ENCODE measurements at places on chromosomes 3 and 15.

DNA sequence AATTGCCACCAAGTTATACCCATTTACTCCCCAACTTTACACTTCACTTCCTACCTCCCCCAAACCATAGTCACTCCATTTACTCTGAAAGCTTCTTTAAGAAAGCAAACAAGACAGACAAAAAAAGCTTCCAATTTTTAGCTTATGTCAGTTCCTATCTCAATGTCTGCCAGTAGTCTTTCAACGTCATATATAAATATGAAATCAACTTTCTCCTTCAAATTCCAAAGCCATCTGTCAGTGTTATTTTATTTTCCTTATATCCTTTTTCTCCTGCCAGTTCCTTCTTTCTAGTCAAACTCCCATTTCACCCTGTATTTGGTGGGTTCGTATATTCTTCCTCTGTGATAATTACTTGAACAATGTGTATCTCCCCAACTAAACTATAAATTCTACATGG lies 85.8 kb upstream of the CMC1 start:
- no peak for DNase-seq

DNA sequence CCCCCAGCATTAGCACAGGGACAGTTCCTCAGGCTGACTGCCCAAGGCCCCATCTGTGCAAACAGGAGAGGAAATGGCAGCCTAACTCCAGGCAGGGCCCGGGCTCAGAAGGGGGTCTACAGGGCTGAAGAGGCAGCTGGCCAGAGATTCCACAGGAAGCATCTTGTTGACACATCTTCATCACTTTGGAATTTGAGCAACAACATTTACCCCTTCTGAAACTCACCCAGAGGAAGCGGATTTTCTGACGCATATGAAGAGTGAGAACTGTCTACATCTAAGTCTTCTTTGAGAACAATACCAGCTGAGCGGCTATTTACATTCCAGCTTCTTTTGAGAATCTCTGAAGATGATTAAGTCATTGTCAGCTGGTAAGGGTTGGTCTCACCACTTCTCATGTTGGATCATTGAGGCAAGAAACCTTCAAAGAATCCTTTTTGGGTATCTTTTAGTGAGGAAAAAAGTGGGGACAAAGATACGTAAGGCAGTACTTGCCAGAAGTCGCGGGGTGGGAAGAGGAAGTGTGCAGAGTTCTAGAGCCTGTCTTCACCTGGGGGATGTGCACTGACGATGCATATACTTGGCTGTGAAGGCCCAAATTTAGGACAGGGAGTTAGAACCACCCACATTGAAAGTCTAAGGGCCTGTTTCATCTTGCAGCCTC lies 25.4 kb upstream of the SRP14 start:
- no peak for DNase-seq

- no peak for DNase-seq
Observed at GRCh38 chr3:74288761-74289160, 325.7 kb downstream of the CNTN3 start.

DNA sequence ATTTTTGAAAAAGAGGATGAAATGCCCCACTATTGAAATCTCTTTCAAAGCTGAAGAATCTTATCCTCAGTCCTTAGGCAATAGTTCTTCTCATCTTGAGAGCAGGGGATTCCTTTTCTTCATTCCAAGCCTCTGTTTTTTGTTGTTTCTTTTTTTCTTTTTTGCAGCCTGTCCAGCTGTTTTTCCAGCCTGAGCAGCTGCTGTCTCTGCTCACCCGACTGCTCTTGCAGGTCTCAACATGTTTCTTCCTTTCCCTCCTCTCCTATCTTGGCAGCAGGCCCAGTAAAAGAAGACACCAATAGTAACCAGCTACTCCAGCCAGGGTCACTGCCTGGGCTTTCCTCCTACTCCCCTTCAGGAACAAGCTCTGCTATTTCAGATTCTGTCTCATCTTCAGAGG lies 23.8 kb downstream of the MEX3B start:
- no peak for DNase-seq

DNA sequence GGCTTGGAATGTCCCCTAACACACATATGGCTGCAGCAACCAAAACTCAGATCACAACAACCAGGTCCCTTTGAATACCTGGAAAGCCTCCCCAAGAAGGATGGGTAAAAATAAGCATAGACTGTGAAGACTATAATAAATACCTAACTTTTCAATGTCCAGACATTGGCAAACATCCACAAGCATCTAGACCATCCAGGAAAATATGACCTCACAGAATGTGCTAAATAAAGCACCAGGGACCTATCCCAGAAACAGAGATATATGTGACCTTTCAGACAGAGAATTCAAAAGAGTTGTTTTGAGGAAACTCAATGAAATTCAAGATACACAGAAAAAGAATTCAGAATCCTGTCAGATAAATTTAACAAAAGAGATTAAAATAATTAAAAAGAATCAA lies 109.2 kb downstream of the NEDD4 start:
- DNase-seq = no peak

GRCh38 chr3:41688595-41689380 lies 273.1 kb downstream of the ULK4 start:
- no peak for DNase-seq

DNA sequence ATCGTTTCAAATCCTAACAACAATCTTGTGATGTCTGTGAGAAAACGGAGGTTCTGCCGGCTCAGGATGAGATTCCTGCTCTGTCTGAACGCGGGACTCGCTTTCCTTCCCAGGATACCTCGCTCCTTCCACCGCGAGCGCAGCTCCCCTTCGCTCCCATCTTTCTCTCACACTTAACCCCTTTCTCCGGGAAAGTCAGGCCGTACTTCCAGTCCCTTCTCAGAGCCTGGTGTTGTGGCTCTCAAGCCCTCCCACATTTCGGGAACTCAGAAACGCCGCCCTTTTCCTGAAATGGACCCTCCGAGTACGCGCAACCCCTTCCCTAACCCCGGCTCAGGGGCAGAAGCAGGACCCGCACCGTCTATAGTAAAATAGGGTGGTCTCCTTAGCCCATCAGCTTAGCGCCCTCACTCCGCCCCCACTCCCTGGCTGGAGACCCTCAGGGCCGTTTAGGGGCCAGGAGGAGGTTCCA lies 378 bp upstream of the FEM1B start:
- peak; percentile 61 for DNase-seq

- DNase-seq = no peak
Observed at GRCh38 chr3:43034911-43035310, 55.8 kb downstream of the GASK1A start.

DNA sequence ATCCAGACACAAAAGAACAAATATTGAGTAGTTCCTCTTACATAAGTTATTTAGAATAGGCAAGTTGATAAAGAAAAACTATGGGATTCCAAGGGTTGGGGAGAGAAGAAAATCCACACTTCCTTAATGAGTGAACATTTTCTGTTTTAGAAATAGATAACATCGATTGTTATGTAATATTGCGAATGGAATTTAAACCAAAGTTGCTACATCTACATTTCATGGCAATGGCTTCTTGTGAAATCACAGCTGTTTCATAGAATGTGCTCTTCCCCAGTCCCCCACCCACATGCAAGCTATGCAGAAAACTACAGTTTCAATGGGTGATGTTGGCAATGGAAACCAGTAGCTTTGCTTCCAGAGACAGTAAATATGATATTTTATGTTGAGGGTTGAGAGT lies 1639.5 kb downstream of the SI start:
- DNase-seq = no peak

DNA sequence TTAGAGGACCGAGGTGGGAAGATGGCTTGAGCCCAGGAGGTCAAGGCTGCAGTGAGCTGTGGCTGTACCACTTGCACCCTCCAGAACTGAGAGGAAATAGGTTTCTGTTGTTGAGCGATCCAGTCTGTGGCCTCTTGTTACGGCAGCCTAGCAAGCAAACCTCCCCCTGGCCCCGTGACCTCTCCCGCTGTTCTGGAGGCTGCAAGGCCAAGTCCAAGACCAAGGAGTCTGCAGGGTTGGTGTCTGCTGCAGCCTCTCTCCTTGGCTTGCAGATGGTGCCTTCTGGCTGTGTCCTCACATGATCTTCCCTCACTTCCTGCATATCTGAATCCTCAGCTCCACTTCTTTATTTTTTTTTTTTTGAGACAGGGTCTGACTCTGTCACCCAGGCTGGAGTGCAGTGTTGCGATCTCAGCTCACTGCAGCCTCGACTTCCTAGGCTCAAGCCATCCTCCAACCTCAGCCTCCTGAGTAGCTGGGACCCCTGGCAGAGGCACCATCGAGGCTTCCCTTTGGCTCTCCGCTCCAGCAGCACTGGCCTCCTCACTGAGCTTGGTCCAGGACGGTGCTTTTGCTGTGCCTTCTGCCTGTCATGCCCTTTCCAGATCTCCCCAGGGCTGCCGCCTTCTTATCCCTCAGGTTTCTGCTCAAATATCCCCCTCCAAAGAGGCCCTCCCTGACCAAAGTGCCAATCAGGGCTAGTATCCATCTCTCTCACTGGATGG lies 18.0 kb upstream of the PLXND1 start:
- peak; percentile 91 for DNase-seq

DNA sequence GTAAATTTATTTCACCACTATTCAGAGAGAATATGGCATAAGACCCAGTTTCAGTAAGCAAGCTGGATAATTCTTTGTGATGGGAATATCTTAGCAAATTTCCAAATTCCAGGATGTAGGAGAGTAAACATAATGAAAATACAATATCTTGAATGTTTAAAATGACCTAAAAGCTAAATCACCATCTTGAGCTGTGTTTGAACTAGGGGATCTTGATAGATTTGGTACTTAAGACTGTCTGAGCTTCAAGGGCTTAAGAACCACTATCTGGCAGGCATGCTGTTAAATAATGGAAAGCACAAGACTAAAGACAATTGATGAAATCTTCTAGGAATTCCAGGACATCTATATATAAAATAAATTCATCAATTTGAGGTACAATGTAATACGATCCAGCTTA lies 217.7 kb downstream of the ATP8B4 start:
- no peak for DNase-seq

DNA sequence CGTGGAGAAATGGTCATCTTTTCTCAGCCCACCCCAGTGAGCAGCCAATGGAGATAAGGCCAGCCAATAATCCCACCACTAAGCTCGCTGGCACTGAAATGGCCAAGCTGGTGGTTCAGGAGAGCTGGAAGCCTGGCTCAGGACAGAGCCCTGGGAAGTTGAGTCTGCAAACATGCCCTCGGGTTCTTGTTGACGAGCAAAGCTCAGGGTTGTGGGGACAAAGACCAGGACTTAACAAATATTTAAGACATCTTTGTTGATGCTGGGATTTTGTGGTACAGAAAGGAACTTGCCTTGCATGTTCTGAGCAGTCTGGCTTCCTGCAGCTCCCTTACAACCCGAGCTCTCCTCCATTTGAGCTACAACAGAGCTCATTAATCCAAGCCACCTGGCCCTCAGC lies 4.4 kb downstream of the FAH start:
- no peak for DNase-seq

- DNase-seq = no peak
Observed at GRCh38 chr15:57769266-57769665, 62.8 kb downstream of the POLR2M start.

DNA sequence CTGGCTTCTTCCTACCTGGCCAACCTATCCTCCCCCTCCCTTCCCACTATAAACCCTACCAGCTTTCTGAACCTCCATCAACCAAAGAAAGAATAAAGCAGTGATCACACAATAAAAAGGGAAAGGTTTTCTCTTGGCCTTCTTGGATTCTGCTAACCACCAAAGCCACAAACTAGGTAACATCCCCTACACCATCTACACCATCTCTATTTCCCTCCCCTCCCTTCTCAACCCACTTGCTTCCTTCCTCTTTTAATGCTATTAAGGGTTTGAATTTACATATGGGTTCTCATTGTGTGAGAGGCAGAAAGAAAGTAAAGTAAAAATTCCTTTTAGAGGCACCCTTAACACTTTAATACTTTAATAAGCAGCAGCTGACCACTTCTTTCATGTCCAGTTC lies 25.8 kb upstream of the RSL24D1 start:
- DNase-seq = peak; percentile 23

- no peak for DNase-seq
Observed at GRCh38 chr3:187022403-187023029, 92.2 kb downstream of the ST6GAL1 start.

- DNase-seq = peak; percentile 17
Observed at GRCh38 chr3:112904786-112905185, 58.1 kb upstream of the CD200R1L start.

GRCh38 chr3:21502656-21503055 lies 248.4 kb downstream of the ZNF385D start:
- DNase-seq = no peak

DNA sequence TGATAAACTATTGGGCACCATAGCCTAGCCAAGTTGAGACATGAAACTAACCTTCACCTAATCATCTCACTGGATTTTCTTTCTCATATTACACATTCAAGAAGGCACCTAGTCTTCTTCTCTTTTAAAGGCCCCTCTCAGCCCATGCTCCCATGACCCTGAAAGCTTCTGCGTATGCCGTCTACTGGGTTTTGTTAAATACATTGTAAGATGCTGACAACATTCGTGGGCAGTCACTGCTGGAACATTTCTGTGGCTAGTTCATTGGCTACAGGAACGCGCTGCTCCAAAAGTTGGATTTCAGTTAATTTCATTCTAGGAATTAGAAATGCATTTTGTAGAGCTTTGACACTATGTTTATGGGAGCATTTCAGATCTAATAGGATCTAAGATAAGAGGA lies 52.3 kb upstream of the CHD2 start:
- no peak for DNase-seq

GRCh38 chr3:158864492-158864891 lies 62.6 kb downstream of the MFSD1 start:
- no peak for DNase-seq

GRCh38 chr15:83380682-83381081 lies 66.5 kb upstream of the SH3GL3 start:
- DNase-seq = peak; percentile 20

- DNase-seq = no peak
Observed at GRCh38 chr3:45207446-45207845, 18.6 kb downstream of the TMEM158 start.

- DNase-seq = no peak
Observed at GRCh38 chr15:51755790-51756189, 4.4 kb downstream of the TMOD2 start.

GRCh38 chr15:74176262-74177214 lies 3.0 kb downstream of the ISLR start:
- no peak for DNase-seq

- no peak for DNase-seq
Observed at GRCh38 chr3:102255736-102256135, 179.1 kb upstream of the ZPLD1 start.

GRCh38 chr15:94066046-94066445 lies 165.3 kb upstream of the MCTP2 start:
- no peak for DNase-seq

DNA sequence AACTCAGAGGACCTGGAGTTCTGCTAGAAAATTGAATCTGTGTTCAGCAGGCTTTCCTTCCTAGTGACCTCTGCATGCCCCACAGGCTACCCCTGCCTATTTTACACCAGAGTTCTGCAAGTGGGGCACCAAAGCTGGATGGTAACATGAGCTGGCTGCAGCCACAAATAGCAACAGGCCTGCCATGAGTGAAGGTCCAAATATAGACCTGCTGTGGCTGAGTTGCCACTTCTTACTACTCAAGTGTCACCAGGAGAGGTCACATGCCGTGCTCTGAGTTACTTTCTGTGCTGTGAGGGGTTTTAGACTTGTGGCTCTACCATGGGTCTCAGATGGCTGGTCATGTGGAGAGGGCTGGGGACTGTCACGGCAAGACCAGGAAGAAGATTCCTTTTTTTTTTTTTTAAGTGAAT lies at the start of gene FSD2:
FSD2 (minus strand) TSS at position 76 of the 413 bp plus-strand sequence. CDS start 18,679 bp downstream, outside the sequence.
- DNase-seq = peak; percentile 44

Measured in inflammatory macrophage (primary cell).